ENCODE measurements at places on chromosomes 7 and 10.
A peak's percentile ranks its signal among the peaks of the same experiment; 100 is the strongest.

GRCh38 chr7:69426705-69427104 lies 171.6 kb upstream of the AUTS2 start:
- DNase-seq: no peak

- no peak for DNase-seq
These were observed 35.8 kb downstream of the GPER1 start for GRCh38 chr7:1123715-1124114.

- no peak for DNase-seq
These were observed 2.2 kb downstream of the NPFFR1 start for GRCh38 chr10:70281609-70282008.

GRCh38 chr7:120941064-120941463 lies 9.5 kb upstream of the ING3 start:
- DNase-seq: peak; percentile 6

DNA sequence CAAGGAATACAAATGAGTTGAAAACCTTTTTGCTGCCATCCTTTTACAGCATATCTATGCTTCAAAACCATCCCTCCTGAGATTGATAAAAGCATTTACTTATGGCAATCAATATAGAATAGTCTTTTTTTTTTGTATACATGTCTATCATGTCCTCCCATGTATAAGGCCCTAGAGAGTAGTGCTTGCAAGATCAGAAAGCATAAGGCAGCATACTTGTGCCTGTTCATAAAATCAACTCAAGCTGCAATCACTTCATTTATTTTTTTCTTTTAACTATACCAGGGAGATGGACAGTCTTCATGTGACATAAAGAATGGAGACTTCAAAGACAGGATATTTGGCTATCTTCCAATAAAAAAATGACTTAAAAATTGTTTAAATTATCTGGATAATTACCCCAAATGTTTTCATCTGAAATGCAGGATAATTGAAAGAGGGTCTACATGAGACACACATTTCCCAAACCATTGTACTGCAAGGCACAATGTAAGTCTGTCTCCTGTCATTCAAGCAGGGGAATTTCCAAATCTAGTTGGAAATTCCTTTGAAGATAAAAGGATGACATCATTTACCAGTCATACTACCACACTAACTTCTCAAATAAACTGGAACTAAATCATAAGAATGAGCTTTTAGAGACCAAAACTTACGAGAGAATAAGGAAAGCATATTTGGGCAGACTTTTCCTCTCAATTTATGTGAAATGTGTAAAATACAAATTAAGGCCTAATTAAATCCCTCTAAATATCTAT lies 22.5 kb downstream of the LRRN3 start:
- DNase-seq: no peak
